Immature natural killer cell (primary cell): ENCODE measurements at places on chromosomes 7 and 10.

DNA sequence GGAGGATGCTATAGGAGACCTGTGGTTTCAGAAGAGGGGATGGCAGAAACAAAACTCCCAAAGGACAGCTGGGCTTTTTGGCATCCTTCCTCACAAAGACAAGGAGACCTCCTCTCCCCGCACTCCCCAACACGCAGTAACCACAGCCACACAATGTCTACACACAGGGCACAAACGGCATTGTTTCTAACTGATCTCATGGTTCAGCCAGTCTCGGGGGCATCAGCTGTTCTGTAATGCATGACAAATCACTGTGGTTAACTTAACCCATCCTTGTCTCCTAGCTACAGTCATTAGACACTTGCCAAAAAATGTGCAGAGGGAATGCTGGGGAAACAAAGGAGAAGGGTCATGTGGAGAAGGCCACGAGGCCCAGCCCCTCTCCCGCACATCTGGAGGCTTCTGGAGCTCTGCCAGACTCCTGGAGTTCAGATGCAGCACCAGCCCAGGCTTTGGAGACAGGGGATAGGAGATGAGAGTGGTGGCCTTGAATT is 7.6 kb upstream of the ADAMTS14 start:
- DNase-seq = no peak

GRCh38 chr10:113133497-113134115 is 183.6 kb downstream of the TCF7L2 start:
- DNase-seq = no peak

DNA sequence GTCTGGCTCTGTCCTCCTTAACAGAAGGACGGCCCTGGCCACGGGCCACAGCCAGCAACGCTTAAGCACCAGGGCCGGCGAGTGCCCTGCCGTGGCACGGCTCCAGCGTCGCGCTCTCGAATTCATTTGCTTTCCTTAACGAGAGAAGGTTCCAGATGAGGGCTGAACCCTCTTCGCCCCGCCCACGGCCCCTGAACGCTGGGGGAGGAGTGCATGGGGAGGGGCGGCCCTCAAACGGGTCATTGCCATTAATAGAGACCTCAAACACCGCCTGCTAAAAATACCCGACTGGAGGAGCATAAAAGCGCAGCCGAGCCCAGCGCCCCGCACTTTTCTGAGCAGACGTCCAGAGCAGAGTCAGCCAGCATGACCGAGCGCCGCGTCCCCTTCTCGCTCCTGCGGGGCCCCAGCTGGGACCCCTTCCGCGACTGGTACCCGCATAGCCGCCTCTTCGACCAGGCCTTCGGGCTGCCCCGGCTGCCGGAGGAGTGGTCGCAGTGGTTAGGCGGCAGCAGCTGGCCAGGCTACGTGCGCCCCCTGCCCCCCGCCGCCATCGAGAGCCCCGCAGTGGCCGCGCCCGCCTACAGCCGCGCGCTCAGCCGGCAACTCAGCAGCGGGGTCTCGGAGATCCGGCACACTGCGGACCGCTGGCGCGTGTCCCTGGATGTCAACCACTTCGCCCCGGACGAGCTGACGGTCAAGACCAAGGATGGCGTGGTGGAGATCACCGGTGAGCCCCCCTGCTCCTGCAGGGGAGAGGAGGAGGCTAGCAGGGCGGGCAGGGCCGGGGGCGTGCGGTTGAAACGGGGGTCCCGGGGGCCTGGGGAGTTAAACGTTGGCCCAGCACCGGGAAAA is at the start of gene HSPB1:
HSPB1 (plus strand) TSS at position 327 of the 855 bp plus-strand sequence; CDS start at position 367, 40 bp downstream.
- peak; percentile 63 for DNase-seq

DNA sequence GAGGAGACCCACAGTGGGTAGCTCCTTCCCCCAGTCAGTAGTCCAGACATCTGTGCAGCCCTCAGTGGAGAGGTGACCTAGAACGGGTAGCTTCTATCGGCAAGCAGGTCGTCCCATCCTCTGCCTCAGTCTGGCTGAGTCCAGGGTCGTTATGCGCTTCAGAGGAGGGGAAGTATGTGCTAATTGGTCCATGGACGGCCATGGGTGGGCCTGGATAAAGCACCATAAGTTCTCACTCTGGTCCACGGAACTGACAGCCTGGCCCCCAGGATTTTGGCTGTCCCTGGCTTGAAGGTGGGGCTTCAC is 78.6 kb downstream of the HDAC9 start:
- no peak for DNase-seq

DNA sequence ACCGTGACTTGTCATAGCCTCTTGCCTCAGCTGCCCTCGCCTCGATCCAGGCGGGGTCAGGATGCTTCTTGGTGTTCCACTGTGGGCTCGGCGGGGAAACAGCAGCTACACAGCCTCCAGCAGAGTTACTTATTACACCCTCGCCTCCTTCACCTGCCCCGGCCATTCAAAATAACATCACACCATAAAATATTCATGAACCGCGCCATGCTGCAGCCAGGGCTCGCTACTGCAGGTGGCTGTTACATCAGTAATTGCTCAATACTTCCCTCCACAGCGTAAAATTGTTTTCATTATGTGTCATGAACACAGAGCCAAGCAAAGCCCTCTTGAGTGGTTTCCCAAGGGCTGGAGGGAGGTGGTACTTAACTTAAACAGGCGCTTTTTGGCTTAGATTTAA is 241.5 kb upstream of the SP8 start:
- DNase-seq = no peak

DNA sequence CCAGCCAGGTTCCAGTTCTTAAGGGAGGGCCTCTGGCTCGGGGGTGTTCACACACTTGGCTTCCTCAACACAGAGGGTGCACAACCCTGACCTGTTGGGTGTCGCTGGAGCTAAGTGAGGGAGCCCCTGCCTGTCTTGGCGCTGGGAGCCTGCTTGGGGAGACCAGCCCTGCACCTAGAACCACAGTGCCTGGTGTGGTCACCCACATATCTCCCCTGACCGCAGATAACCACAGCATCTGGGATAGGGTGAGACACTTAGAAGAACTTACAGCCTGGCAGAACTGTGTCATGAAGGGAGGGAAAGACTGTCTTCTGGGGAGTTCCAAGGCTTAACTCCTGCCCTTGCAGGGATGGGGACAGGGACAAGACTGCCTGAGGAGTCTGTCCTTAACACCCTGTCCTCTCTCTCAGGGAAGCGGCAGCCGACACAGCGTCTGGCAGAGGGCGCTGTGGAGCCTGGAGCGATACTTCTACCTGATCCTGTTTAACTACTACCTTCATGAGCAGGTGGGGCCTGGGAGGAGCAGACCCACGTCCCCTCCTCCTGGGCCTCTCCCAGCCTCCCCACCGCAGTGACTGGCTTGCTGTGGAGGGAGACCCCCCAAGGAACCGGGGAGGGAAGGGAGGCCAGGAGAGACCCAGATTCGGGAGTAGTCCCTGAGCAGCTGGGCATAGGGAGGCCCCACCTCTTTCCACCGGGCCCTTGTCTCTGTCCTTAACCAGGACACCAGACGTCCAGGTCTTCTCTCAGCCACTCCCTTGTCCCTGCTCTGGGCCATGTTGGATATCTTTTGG is 59.0 kb downstream of the PALD1 start:
- DNase-seq = no peak

GRCh38 chr10:71448146-71448545 is 51.4 kb downstream of the CDH23 start:
- no peak for DNase-seq

DNA sequence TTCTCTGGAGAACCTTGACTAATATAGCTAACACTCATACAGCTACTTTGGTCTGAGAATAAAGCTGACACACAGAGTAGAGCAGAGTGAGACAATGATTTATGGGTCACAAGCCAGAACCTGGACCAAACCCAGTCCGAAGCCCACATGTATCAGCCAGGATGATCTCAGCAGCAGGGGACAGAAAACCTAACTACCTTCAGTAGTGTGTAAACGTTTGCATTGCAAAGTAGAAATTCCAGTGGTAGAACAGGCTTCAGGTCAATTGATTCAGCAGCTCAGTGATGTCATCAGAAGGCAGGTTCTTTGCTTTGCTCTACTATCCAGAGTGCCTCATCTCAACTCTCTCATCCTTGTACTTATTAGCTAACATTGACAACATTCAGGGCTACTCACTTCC is 62.5 kb upstream of the PALS2 start:
- no peak for DNase-seq

DNA sequence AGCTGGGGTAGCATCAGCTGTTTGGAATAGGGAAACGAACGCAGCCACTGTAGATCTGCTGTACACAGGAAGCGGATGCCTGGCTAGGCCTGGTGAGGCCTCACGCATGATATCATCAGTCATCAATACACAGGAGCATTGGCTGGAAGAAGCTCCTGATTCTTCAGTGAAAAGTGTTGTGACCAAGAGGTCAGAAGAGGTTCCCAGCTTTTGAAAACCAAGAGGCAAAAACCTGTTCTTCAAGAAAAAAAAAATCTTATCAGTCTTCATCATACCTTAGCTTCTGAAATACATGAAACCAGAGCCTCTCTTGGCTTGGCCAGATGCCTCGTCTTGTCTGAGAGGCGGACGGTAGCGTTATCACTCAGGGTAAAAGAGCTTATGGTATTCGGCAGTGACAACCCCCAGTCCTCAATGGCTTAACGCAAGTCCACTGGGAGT is 139.3 kb upstream of the TCF7L2 start:
- DNase-seq = no peak
